Left ventricle myocardium inferior (tissue), 1 donor: ENCODE measurements at places on chromosomes 13 and 19. TPM values are rescaled to one million over a fixed set of nuclear protein-coding genes. Genes with fewer than 3 reads are reported as not detected.

The SLC46A3 gene
- 16.7 TPM for total RNA-seq

The SELENOV gene
- total RNA-seq = not detected

The ZNF726 gene
- total RNA-seq = 0.30 TPM

DNA sequence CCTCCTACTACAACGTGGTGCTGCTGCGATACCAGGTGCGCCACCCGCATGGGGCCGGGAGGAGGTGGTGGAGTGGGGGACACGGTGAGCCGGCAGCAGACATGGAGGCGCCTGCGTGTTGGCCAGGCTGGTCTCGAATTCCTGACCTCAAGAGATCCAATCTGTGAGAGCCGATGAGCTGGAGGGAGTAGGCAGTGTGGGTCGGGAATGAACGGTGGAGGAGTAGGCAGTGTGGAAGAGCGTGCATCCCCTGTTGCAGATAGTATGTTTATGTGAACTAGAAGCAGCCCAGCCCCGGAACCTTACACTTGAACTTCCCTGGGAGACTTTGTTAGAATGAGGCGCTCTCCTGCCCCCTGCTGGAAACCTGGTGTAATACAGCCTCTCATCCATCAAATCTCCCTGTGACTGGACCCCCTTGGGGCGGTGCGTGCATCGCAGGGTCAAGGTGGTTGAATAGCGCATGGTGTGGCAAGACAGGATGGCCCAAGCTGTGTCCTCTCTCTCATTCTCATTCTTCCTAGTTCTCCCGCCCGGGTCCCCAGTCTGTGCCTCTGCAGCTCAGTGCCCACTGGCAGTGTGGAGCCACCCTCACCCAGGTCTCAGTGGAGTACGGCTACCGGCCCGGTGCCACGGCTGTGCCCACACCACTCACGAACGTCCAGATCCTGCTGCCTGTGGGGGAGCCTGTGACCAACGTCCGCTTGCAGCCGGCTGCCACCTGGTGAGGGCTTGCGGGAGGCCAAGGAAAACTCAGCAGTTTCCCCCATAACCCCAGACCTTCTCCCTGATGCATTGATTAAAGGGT lies 10.5 kb upstream of the B3GNT3 start:
- H3K27ac ChIP-seq = no peak overlapping the region
- H3K4me3 ChIP-seq = no peak overlapping the region
- no peaks in the 10 kb centered on the region for H3K36me3 ChIP-seq
- H3K27me3 ChIP-seq = peaks cover 52% of the 10 kb centered on the region

GRCh38 chr13:26619358-26619757 lies 61.9 kb downstream of the WASF3 start:
- H3K4me1 ChIP-seq = peaks cover 12% of the 10 kb centered on the region
- no peak overlapping the region for H3K4me3 ChIP-seq
- H3K27ac ChIP-seq = no peak overlapping the region
- no peaks in the 10 kb centered on the region for H3K27me3 ChIP-seq

DNA sequence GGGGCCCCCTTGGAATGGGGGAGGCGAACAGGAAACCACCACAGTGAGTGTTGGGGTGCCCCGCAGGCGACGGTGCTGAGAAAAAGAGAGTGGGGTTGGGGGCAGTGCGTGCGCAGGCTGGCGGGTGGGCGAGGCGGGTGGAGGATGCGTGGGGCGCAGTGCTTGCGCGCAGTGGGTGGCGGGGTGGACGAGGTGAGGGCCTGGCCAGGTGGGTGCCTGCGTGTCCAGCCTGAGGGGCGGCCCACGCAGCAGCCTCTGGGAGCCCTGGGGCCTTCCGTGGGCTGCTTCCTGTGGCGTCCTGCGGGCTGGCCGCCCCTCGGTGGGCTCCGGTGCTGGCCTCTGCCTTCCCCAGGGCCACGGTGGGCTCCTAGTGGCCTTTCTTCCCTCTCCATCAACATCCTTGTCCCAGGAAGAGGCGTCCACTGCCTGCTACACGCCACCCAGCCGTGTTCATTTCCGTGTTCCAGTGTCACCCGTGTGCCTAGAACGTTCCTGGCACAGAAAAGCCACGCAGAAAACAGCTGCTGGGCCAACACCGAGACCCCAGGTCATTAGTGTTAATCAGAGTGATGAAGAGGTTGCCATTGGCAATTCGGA lies 7.1 kb downstream of the ATP11A start:
- H3K36me3 ChIP-seq = peaks cover 4% of the 10 kb centered on the region
- no peak overlapping the region for H3K27ac ChIP-seq
- H3K4me1 ChIP-seq = peaks cover 92% of the 10 kb centered on the region
- no peak for DNase-seq
- H3K27me3 ChIP-seq = no peaks in the 10 kb centered on the region
- H3K4me3 ChIP-seq = no peak overlapping the region

GRCh38 chr13:24161010-24161775 lies 673 bp downstream of the SPATA13 start:
- peaks cover 43% of the 10 kb centered on the region for H3K4me1 ChIP-seq
- peak overlapping the region; percentile 84 for H3K27ac ChIP-seq
- no peaks in the 10 kb centered on the region for H3K36me3 ChIP-seq
- no peak for DNase-seq

GRCh38 chr13:80339912-80340650 lies 845 bp downstream of the SPRY2 start:
- peaks cover 81% of the 10 kb centered on the region for H3K4me1 ChIP-seq
- peak; percentile 52 for DNase-seq
- H3K4me3 ChIP-seq = peak overlapping the region; percentile 97
- peak overlapping the region; percentile 96 for H3K27ac ChIP-seq
- H3K36me3 ChIP-seq = peaks cover 17% of the 10 kb centered on the region

- no peak overlapping the region for H3K4me3 ChIP-seq
- peaks cover 23% of the 10 kb centered on the region for H3K4me1 ChIP-seq
- DNase-seq = no peak
- H3K27me3 ChIP-seq = no peaks in the 10 kb centered on the region
- no peaks in the 10 kb centered on the region for H3K36me3 ChIP-seq
Measured at GRCh38 chr13:48741377-48741776, 87.6 kb downstream of the CYSLTR2 start.
